ENCODE measurements at places on chromosomes 6 and 20.

- DNase-seq: no peak
Observed at GRCh38 chr6:130537447-130537846, 171.6 kb downstream of the TMEM200A start.

DNA sequence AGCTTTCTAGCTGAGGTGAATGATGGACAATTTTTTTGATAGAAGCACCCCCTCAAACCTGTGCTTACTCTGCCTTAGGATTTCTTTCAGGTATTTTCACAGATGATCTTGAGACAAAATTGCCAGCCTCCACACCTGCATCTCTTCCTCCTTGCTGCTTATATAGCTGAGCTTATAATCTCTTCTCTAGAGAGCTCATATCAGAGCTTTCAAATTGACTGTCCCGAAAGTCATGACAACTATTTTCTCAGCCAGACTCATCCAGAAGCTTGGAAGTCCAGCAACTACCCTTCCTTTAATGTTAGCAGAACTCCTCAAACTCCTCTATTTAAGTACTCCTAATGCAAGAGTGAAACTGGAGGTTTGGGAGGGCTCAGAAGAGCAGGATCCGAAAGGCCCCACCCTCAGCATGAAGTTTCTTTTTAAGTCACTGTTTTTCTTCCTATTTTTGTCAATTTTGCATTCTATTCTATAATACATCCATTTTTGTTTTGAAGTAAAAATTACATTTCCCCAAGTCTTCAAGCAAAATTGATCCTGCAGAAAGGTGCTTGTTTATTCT lies 12.7 kb downstream of the CGA start:
- no peak for DNase-seq

- DNase-seq: no peak
Observed at GRCh38 chr20:32509639-32510066, 75.5 kb downstream of the NOL4L start.

DNA sequence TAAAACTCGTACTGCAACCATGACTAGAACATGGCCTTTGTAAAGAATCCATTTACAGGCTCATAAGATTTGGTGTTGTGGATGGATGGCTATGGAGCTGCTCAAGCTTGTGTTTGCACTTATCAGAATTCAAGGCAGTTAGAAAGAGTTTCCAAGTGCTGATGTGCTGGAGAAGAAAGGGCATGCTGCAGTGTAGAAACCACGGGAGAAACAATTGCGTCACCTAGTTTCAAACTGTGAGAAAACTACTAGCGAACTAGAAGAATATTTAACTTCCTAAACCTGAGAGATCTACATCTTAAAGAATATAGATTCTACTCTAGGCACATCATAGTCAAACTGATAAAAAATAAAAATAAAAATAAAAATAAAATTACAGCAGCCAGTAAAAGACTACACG lies 116.2 kb downstream of the SGK1 start:
- DNase-seq: no peak

DNA sequence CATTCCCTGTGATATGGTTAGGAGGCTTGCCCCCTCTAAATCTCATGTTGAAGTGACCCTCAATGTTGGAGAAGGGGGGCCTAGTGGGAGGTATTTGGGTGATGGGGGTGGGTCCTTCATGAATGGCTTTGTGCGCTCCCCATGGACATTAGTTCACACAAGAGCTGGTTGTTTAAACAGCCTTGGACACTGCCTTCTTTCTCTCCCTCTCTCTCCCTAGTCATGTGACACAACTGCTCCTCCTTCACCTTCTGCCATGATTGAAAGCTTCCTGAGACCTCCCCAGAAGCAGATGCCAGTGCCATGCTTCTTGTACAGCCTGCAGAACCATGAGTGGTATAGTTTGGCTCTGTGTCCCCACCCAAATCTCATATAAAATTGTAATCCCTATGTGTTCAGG lies 117.2 kb upstream of the SLC22A16 start:
- no peak for DNase-seq

DNA sequence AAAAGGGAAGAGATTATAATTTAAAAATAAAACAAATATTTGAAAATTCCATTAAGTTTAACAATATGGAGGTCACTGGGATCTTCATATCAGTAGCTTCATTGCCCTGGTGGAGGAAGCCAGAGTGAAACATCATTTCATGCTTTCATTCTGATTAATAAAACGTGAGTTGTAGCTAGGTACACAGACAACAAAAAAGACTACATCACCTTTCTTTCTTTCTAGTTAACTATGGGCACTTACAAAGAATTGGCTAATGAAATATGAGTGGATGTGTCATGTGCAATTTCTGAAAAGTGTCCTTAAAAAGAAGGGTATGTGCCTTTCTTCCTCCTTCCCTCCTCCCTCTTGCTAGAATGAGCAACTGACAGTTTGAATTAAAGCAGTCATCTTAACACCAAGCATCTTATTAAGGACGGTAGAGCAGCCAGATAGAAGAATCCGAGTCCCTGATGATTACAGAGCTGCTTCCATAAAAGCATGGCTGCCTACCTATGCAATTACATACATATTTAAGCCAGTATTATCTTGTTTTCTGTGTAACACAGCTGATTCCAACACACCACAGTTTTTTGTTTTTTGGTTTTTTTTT lies 3.4 kb downstream of the SERAC1 start:
- no peak for DNase-seq

- no peak for DNase-seq
Observed at GRCh38 chr20:58312836-58313235, 3.3 kb downstream of the RAB22A start.

DNA sequence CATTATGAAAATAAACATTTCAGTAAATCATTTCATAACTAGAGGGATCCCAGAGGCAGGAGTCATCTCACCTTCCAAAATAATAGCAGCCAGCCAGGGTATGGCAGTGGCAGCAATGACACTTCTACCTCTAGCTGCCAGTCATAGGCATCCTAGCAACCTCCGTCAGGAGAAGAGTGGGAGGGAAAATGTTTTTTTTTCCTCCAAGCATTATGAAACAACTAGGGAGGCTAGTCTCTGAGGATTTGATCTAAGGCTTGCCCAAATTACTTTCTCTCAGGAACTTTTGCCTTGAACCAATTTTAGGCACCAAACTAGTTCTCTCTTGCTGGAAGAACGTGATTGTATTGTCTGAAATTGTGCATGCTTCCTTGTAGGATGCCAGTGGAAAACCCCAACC lies 208.7 kb upstream of the PREP start:
- no peak for DNase-seq

DNA sequence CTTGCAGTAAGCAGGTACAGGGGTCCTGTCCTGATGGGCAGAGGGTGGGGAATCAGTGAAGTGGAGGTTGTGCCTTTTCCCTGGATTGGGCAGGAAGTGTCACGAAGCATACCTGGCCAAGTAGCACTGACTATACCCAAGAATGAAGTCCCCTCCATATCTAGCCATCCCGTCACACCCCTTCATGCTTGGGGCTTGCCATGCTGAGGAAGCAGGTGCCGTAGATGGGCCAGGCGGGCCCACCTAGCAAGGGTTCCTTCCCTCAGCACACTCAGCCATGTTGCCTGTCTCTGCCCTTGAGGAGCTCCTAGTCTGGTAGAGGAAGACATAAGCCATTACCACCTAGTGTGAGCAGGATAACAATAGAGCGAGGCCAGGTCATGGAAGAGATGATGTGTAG lies 33.5 kb downstream of the EIF2S2 start:
- DNase-seq: no peak

DNA sequence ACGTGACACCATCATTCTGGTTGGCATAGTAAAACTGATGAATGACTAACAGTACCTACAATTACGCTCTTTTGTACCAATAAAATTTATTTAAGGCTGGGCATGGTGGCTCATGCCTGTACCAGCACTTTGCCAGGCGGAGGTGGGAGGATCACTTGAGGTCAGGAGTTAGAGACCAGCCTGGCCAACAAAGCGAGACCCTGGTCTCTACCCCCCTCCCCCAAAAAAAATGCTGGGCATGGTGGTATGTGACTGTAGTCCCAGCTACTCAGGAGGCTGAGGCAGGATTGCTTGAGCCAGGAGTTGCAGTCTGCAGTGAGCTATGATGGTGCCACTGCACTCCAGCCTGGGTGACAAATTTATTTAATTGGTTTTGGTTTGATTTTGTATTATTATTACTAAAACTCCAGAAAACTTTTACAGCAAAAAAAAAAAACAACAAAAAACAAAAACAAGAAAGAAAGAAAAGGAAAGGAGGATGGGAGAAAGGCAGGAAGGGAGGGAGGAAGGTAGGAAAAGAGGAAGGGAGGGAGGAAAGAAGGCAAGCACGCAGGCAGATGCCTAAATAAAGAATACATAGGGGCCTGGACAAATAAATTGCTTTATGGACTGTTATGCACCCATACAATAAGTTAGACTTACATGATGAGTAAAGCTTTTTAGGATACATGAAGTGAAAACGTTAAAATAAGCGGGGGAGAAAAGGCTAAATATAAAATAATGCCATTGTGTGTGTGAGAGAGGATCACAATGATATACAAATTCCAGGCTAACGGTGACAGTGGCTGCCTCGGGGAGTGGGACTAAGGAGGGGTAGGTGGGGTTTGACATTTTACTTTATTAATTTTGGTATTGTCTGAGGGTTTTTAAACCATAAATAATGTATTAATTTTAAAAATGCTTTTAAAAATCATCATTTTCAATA lies 682 bp upstream of the ZSCAN9 start:
- no peak for DNase-seq

DNA sequence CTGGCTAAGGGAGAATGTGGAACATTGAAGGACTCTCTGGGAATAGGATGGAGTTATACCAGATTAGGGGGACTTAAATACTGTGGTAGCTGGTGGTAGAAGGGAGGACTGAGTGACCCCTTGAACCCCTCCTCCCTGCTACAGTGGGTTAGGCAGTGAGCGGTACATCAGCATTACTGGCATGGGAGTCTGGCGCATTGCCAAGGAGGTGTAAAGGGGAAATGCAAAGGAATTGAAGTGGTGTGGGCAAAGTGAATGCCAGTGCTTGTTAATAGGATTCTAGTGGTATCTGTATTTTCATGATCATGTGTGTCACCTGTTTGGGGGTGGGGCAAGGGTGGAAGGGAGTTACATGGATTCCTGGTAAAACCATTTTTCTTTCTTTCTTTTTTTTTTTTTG lies 60.1 kb downstream of the GFRA4 start:
- no peak for DNase-seq

GRCh38 chr20:54132612-54133433 lies 41.0 kb downstream of the CYP24A1 start:
- DNase-seq: no peak

DNA sequence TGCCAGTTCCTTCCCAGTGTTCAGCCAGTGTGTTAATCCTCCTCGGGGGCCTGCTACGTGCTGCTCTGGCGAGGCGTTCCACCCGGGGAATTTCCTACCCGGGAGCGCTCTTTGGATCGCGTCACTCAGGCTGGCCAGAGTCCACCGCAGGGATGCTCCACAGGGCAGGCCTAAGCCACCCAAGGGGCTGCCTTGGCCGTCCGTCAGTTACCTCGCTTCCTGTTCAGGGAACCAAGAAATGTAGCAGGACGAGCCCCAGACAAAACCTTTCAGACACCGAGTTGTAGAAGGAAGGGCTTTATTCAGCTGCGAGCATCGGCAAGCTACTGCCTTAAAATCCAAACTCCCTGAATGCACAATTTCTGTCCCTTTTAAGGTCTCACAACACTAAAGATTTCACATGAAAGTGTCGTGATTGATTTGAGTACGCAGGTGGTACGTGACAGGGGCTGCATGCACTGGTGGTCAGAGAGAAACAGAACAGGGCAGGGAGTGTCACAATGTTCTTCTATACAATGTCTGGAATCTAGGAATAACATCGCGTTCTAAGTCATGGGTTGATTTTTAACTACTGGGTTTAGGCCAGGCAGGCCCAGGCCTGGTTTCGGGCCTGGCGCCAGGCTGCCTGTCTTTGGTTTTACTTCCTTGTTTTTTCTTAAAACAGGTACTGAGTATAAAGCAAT lies 15.7 kb upstream of the POU5F1 start:
- no peak for DNase-seq

DNA sequence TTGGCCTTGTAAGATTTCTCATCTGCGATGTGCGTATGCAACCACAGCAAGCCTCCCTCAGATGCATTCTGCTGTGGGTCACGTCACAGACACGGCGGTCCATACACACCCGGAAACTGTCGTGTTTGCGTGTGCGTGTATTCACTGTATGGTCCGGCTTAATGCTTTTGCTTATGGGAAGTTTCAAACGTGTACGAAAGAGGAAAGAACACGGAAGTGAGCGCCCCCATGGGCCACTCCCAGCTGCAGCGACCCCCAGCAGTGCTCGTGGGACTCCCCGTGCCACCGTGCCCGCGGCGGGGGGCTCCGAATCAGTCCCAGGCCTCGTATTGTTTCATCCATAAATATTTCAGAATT lies 10.2 kb downstream of the DLL1 start:
- DNase-seq: no peak

GRCh38 chr6:85077098-85077497 lies 312.7 kb upstream of the TBX18 start:
- DNase-seq: no peak

- no peak for DNase-seq
Observed at GRCh38 chr6:90416322-90416721, 119.7 kb upstream of the BACH2 start.
